ENCODE measurements at places on chromosomes 1 and 21.

DNA sequence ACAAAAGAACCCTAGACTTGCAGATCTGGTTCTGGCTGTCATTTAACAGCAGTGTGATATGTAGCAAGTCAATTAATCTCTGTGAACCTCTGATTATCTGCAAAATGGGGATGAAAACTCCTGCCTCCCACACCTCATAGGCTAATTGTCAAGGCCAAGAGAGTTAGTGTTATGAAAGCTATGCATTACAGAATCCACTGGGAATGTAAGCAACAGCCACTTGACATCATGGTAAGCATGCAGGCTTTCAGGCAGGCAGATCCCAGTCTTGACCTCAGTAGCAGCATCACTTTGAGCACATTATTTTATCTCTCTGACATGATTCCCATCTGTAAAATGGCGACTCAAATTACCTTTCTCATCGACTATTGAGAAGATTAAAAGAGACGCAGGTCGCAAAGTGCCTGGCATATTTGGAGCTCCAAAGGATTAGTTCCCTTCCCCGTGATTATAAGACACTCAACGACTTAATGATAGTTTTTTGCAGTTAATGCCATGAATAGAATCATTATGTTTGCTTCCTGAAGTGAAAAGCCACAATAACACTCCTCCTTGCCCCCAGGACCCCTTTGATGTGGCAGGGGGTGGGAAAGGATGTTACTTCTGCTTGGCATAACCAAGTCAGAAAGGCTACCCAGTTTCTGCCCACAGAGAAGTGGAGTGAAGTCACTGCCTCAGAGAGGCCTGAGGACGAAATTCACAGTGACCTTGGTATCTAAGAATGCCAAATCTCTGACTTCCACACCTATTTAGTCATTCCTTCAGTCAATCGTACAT, 273.0 kb upstream of the NFIA start:
- DNase-seq, result no peak

- DNase-seq, result no peak
These were observed 21.1 kb downstream of the SSBP3 start for GRCh38 chr1:54384918-54385726.

GRCh38 chr1:24415910-24416665, 486 bp downstream of the NIPAL3 start:
- peak; percentile 45 for DNase-seq

- no peak for DNase-seq
These were observed 12.8 kb downstream of the TIAM1 start for GRCh38 chr21:31331231-31331630.

DNA sequence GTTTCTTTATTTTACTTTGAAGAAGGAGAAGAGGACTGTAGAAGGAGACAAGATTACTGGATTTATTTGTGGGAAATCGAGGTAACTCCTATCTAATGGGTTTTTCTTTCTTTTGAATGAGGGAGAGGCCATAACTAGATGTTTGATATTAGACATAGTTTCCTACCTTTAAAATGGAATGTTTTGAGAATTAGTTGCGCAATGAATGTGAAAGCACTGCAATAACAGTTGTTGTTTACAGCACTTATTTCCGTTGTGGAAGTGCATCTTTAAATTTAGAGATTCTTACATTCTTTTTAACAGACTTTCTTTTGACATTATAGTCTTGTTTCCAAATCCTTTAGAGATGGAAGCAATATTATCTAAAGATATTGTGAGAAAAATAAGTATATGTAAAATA, 229.0 kb downstream of the SRGAP2C start:
- DNase-seq, result no peak

GRCh38 chr1:12677565-12677964, 33.7 kb downstream of the AADACL4 start:
- no peak for DNase-seq

DNA sequence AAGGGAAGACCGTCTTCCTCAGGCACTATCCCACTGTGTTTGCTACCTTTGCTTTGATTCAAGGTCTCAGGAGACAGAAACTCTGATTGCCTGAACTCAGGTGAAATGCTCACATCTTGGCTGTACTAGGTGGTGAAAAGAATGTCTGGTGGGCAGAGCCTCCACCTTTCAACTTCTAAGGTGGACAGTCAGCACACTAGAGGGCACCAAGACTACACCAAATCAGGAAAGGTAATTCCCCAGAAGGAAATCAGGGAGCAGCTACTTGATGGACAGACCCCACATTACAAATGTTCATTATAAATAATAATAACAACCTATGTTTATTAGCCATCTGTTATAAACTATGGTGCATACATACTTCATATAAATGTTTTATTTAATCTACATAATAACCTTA, 220.9 kb downstream of the ATG4C start:
- peak; percentile 13 for DNase-seq

DNA sequence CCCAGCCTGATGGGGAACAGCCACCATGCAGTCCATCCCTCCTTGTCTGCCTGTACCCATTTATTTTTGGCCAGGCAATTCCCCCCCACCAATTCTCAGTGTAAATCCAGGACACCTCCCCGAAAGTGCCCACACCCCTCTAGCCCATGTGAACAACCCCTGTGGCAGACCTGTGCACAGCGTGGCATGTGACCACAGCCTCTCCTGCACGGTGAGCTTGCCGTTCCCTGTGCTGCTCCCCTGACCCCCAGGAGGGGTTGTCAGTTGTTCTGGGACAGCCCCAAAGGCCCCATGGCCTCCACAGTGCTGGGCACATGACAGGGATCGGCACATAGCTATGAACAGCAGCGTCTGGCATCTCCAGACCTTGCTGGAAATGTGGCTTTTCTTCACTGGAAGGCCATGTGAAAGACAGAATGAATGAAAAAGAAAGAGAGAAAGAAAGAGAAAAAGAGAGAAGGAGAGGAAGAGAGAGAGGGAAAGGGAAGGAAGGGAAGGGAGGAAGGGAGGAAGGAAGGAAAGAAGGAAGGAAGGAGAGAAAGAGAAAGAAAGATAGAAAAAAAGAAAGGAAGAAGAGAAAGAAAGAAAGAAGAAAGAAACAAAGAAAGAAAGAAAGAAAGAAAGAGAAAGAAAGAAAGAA, 3.9 kb downstream of the CAPN9 start:
- no peak for DNase-seq

DNA sequence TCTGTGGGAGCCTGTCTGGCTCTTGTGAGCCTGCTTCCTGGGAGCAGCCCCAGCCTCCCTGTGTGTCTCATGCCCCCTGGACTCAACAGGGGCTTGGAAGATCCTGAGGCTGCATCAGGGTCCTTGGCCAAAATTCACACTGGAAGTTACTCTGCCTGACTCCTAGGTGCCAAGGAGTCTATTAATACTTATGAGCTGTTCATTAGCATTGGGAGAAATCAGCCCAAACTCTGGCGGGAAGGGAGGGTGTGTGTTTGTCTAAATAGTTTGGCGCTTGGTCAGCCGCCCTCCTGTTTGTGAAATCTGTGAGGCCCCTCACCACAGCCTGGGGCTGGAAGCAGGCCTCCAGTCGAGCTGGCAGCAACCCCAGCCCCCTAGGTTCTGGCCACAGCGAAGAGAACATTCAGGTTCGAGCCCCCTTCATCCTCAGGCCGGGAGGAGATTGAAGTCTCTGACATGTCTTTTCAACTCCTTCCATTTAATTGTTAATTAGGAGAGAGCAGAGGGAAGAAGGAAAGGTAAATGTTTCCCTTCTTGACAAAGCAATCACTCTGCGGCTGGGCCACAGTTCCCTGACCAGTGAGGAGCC, 82.1 kb upstream of the F3 start:
- no peak for DNase-seq

DNA sequence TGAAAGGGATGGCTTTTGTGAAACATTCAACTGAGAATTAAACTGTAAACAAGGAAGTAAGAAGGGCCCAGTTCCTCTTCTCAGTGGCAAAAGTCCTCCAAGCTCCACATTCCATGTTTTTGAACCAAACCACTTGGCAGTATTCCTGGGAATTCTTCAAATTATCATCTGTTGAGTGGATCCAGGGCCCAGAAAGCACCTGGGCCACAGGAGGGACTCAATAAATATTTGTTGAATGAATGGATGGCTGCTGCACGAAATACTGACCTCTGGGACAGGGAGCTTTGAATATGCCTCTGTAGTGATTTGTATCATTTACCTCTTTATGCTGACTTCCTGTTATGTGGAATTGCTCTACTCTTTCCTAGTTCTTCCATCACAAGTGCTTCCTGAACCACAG, 4.7 kb downstream of the SLC35F3 start:
- no peak for DNase-seq

DNA sequence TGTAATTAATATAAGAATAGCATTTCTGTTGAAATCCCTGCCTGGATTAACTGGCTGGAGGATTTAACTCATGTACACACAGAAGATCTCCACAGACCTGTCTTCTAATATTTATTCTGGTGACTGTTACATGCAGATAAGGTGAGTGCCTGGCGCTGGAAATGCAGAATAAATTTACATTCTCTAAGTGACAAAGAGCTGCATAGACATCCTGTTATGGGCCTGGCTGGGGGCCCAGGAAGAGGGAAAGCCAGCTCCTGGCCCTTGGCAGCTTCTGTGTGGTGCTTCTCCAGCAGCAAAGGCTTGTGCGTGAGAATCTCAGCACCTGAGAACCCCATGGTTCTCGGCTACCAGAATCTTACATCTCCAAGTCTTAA, 446.6 kb downstream of the PTPRU start:
- no peak for DNase-seq

DNA sequence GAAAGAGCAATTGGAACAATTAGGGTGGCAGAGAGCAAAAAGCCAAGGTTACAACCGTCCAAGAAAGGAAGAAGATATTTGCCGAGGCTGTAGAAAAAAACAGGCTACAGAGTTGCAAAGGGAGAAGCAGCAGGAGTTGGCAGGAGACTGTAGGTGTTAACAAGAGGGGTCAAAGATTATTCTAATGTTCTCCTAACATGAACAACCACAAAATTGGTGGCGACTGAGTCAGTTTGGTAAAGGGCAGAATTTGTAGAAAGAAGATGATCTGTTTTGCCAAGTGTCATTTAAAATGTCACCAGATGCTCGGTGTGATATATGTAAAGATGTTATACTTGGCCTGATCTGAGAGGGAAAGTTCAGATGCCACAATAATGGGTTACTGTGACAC, 401 bp upstream of the PRUNE1 start:
- DNase-seq, result no peak
